CD4-positive, alpha-beta T cell treated with Interleukin-6 at 100 ng/mL for 8 hours (primary cell): ENCODE measurements at places on chromosomes 2 and 18.

GRCh38 chr2:42061839-42062238, 14.0 kb downstream of the PKDCC start:
- no peak for DNase-seq

DNA sequence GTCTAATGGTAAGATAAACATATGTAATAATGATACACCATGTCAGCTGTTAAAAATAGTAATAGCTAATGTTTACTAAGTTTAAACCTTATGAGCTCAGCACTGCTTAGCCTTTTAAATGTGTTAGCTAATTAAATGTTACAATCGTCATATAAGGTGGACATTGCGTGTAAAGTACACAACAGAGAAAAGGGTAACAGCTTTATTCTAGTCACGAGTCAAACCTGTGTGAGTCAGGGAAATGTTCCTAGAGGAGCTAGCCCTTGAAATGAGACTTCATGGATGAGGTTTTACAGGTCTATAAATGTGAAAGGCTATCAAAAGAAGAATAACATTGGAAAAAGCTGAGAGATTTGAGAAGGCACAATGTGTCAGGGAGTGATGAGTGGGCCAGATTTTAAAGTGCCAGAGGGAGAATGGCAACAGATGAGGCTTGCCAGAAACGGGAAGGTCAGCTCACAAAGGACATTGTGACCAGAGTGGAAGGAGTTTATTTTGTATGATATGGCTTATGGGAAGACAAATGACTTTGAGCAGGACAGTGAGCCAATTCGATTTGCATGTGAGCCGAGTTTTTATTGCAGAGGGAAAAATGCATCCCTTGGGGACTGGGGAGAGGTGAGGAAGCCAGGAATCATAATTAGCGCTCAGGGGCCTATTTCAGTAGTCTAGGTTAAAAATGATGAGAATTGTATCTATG, 276.3 kb downstream of the CTNNA2 start:
- no peak for DNase-seq

- no peak for DNase-seq
Observed at GRCh38 chr2:169080250-169081069, 11.1 kb downstream of the DHRS9 start.

DNA sequence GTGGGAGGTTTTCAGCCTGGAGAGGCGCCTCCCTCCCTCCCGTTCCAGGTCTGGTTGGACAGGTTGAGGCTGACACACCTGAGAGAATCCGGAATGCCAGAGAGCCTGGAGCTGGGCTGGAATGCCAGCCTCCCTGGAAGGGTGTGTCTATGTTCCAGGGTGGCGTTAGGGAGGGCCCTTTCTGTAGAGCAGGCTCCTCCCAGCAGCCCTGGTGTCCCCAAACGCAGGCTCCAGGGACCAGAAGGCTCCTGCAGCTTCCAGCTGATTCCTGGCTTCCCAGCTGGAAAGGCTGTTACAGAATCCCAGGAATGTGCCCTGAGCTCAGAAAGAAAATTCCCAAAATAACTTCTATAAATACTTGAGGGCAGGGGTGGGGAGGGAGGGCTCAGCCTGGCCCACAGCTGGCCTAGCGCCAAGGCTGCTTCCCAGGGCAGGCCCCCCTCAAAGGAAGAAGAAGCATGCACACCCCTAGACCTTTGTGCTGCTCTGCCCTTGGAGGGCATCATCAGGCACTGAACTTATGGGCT, 85.4 kb downstream of the STPG4 start:
- DNase-seq: no peak

- DNase-seq: no peak
Observed at GRCh38 chr2:152440049-152440448, 105.1 kb downstream of the FMNL2 start.

DNA sequence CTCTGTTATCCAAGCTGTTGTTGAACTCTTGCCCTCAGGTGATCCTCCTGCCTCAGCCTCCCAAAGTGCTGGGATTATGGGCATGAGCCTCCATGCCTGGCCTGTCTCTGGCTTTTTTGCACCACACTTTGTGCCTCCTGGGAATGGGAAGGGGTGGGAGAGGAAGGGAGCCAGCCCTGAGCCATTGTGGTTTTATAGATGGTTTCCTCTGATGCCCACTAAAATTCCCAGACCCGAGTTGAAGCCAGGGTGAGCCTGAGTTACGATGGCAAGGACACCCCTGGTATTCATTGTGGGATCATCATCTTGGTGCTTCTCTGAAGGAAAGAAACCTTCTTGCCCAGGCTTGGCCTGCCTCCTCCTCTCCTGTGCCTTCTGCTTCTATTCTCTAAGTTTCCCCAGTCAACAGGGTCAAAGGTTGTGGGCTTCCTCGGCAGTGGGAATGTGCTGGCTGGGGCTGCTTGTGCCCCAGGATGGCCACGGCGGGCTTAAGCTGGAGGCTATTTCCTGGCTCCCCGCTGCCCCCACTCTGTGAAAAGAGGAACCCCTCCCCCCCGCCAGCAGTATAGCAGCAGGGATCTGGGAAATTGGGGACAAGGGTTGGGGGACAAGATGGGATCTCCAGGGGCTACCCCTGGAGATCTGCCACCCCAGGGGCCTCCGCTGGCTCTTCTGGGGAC, 106.2 kb downstream of the STPG4 start:
- no peak for DNase-seq

- DNase-seq: no peak
Observed at GRCh38 chr2:22907330-22907729, 477.6 kb upstream of the KLHL29 start.
